ENCODE measurements at places on chromosomes 7 and 10. TPM values are rescaled to one million over a fixed set of nuclear protein-coding genes. Genes with fewer than 3 reads are reported as not detected.

MSMB gene
- not detected for polyA plus RNA-seq

- H3K36me3 ChIP-seq, result no peaks in the 10 kb centered on the region
- DNase-seq, result peak; percentile 41
- H3K4me1 ChIP-seq, result peaks cover 76% of the 10 kb centered on the region
Observed at GRCh38 chr10:15167411-15168290, 842 bp downstream of the NMT2 start.

GRCh38 chr10:17004801-17005380, 124.7 kb downstream of the CUBN start:
- no peak overlapping the region for H3K4me3 ChIP-seq
- H3K36me3 ChIP-seq, result no peaks in the 10 kb centered on the region
- H3K27ac ChIP-seq, result no peak overlapping the region
- peaks cover 49% of the 10 kb centered on the region for H3K4me1 ChIP-seq
- H3K27me3 ChIP-seq, result no peaks in the 10 kb centered on the region

- no peak for DNase-seq
- H3K36me3 ChIP-seq, result no peaks in the 10 kb centered on the region
- H3K27me3 ChIP-seq, result no peaks in the 10 kb centered on the region
- no peak overlapping the region for H3K4me3 ChIP-seq
Observed at GRCh38 chr10:65231148-65231547, 1694.7 kb upstream of the LRRTM3 start.

GRCh38 chr10:16653224-16653623, 131.5 kb upstream of the C1QL3 start:
- H3K4me3 ChIP-seq, result no peak overlapping the region
- no peak overlapping the region for H3K27ac ChIP-seq
- no peaks in the 10 kb centered on the region for H3K36me3 ChIP-seq
- no peak for DNase-seq

GRCh38 chr10:119112056-119112455, 8.1 kb downstream of the DENND10 start:
- H3K27me3 ChIP-seq, result no peaks in the 10 kb centered on the region
- no peak overlapping the region for H3K27ac ChIP-seq
- H3K4me3 ChIP-seq, result no peak overlapping the region
- H3K36me3 ChIP-seq, result peaks cover 21% of the 10 kb centered on the region

- peak within 1 kb of the TSS; percentile 42 for H3K4me3 ChIP-seq
- H3K36me3 ChIP-seq, result no peaks in the 10 kb centered on the region
- no peak within 1 kb of the TSS for H3K27ac ChIP-seq
- H3K27me3 ChIP-seq, result no peaks in the 10 kb centered on the region
- H3K4me1 ChIP-seq, result peaks cover 11% of the 10 kb centered on the region
Observed at GRCh38 chr10:70132098-70133029, at the start of gene AIFM2. TSS of gene AIFM2 (minus strand) at chr10:70132825. CDS start at chr10:70124084, 8,741 bp downstream.

MLXIPL gene
- polyA plus RNA-seq, result not detected

GRCh38 chr7:73683788-73684693, 644 bp downstream of the BUD23 start:
- peaks cover 18% of the 10 kb centered on the region for H3K36me3 ChIP-seq
- H3K4me3 ChIP-seq, result peak overlapping the region; percentile 98
- no peak for DNase-seq
- no peaks in the 10 kb centered on the region for H3K27me3 ChIP-seq
- peak overlapping the region; percentile 78 for H3K27ac ChIP-seq

DNA sequence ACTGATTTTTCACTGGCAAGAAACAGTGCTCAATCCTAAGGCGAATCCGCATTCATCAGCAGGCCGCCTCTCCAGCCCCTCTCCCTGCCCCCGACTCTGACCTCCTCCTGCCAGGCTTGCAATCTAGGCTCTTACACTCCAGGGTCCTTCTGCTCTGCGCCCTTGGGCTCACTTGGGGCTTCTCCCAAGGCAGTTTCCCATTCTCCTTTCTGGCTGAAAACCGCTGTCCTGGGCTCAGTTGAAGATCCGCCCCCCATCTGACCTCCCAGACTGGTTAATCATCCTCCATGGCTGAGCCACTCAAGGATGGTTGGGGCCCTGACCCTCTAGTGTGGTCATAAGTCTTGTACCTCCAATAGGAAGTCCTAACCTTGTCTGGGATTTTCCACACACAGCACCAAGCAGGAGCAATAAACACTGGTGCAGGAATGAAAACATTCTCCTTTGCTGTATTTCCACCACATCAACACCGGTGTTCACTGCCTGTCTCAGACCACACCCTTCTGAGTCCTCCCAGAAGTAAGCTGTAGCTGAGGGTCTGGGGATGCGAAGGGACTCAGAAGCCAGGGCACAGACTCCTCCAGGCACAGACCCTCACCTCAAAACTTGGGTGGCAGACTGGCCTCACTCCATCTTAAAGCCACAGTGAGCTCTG, 42.4 kb downstream of the TNS3 start:
- H3K27ac ChIP-seq, result no peak overlapping the region
- no peak for DNase-seq
- no peaks in the 10 kb centered on the region for H3K27me3 ChIP-seq
- no peak overlapping the region for H3K4me3 ChIP-seq
- H3K4me1 ChIP-seq, result no peaks in the 10 kb centered on the region
- no peaks in the 10 kb centered on the region for H3K36me3 ChIP-seq

GRCh38 chr10:77560471-77560870, 77.1 kb downstream of the KCNMA1 start:
- H3K27me3 ChIP-seq, result no peaks in the 10 kb centered on the region
- DNase-seq, result no peak
- no peaks in the 10 kb centered on the region for H3K4me1 ChIP-seq
- no peaks in the 10 kb centered on the region for H3K36me3 ChIP-seq
- no peak overlapping the region for H3K27ac ChIP-seq
- no peak overlapping the region for H3K4me3 ChIP-seq

GRCh38 chr7:43658718-43659548, 70.4 kb downstream of the COA1 start:
- no peaks in the 10 kb centered on the region for H3K27me3 ChIP-seq
- H3K36me3 ChIP-seq, result no peaks in the 10 kb centered on the region
- H3K4me3 ChIP-seq, result no peak overlapping the region
- peak overlapping the region; percentile 21 for H3K27ac ChIP-seq

DNA sequence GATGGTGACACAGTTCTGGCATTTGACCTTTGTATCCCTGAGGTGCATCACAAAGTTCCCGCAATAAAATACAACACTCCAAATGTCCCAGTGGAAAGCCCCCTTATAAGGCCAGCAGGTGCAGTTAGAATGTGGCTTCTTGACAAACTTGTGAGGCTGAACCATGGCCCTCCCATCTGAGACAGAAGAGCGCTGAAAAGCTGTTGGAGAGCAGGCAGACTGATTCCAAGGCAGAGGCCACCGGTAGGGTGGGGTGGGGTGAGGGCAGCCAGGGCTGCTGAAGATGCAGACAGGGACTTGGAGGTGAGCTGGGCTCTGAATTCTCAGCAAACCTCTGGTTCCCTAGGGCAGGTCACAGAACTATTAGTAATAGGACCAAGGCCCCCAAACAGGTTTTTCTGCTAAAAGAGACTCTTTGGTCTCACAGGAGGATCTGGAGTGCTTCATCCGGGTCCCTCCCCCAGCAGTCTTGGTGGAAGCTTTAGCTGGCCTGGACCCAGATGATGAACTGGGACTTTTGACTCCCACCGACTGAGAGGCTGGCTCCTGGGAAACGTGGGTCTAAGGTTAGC, 15.6 kb upstream of the CHST3 start:
- H3K36me3 ChIP-seq, result no peaks in the 10 kb centered on the region
- H3K4me1 ChIP-seq, result no peaks in the 10 kb centered on the region
- no peak overlapping the region for H3K27ac ChIP-seq
- no peaks in the 10 kb centered on the region for H3K27me3 ChIP-seq
- no peak for DNase-seq

DNA sequence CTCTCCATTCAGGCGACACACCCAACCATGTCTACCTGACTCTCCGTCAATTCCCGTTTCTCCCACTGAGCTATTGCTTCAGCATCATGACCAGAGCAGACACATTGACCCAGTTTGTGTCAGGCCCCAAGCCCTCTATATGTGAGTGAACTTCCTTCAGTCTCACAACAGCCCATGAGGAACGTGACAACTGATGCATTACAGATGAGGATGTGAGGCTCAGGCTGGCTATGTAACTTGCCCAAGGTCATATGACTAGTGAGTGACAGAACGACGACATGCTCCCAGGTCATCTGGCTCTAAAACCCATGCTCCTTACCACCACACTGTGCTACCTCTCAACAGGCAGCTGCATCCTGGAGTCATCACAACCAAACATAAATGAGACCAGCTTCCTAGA, 3.7 kb downstream of the TMEM140 start:
- no peak overlapping the region for H3K27ac ChIP-seq
- no peak for DNase-seq
- H3K4me3 ChIP-seq, result no peak overlapping the region
- H3K4me1 ChIP-seq, result peaks cover 46% of the 10 kb centered on the region
- H3K36me3 ChIP-seq, result no peaks in the 10 kb centered on the region

FAM185A gene
- polyA plus RNA-seq, result 4.6 TPM

DNA sequence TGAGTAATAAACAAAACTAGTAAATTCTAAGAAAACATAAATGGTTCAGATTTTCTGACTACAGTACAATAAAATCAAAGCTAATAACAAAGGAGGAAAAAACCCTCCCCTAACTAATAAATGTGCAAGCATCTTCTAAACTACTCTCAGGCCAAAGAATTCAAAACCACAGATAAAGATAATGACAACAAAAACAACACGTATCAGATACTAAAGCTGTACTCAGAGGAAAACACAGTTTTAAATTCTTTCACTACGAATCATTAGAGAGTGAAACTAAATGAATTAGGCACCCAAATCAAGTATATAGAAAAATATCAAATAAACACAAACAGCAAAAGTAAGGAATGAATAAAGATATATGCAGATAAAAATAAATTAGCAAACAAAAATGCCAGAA, 200.9 kb downstream of the TEX36 start:
- H3K36me3 ChIP-seq, result no peaks in the 10 kb centered on the region
- H3K4me3 ChIP-seq, result no peak overlapping the region
- no peaks in the 10 kb centered on the region for H3K27me3 ChIP-seq
- DNase-seq, result no peak
- H3K27ac ChIP-seq, result no peak overlapping the region
- H3K4me1 ChIP-seq, result no peaks in the 10 kb centered on the region

PPP1R17 gene
- polyA plus RNA-seq, result not detected

- H3K4me3 ChIP-seq, result no peak overlapping the region
- no peaks in the 10 kb centered on the region for H3K36me3 ChIP-seq
- H3K27ac ChIP-seq, result no peak overlapping the region
- H3K4me1 ChIP-seq, result no peaks in the 10 kb centered on the region
- no peak for DNase-seq
Observed at GRCh38 chr10:75950997-75951589, 519.7 kb downstream of the LRMDA start.

DNA sequence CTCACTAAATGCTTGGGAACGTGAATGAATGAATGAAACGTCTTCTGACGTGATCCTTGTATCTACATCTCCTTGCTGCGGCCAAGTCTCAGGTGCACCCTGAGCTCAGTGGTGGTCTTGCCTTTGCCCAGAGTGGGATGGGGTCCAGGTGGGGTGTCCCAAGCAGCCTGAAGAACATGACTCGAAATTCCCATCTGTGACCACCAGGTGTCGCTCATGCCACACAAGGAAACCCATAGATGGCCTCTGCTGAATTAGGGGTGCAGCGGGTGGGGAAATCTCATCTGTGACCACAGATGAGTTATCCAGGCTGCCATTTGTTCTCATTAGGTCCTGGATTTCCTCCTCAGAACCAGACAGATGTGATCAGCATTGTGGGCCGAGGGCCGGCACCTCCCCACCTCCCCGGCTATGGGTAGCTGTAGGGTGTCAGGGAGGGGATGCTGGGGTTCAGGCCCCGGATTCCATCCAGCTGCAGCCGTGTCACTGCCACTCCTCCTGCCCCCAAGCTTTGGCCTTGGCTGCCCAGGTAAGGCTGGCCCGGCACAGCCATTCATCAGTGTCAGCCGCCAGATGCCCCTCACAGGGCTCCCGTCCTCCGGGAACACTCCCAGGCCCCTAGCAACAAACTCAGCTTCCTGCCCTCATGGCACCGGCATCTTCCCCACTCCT, 21.0 kb upstream of the GNA12 start:
- peaks cover 44% of the 10 kb centered on the region for H3K4me1 ChIP-seq
- H3K27me3 ChIP-seq, result no peaks in the 10 kb centered on the region
- no peaks in the 10 kb centered on the region for H3K36me3 ChIP-seq
- peak; percentile 71 for DNase-seq

DNA sequence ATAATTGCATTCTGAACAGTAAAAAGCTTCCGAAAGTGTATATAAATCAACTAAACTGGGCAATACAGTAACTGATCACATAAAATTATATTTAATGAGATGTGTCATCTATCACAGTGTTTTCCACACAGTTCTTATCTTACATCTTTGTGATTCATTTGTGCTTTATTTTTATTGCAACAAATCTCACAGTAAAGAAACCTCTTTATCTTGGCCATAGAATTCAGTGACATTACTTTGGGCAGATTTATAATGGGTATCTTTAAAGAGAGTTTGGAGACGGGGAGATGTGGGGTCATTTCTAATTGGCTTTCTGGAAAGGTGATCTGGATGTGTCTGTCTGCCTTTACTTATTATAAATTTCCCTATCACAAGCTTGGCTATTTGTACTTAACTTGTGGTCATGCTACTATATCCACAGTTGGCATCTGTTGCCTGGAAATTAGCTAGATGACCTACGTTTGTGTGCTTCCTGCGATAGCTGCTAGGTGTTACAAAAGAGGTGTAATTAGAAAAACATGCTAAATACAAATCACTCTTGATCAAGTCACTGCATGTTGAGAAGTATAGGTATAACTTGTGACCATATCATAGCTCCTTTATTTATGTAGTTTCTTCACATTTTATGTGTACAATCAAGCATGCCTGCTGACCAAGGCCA, 123.8 kb downstream of the ARID5B start:
- no peak overlapping the region for H3K4me3 ChIP-seq
- H3K4me1 ChIP-seq, result peaks cover 70% of the 10 kb centered on the region
- H3K36me3 ChIP-seq, result no peaks in the 10 kb centered on the region
- H3K27me3 ChIP-seq, result no peaks in the 10 kb centered on the region
- no peak overlapping the region for H3K27ac ChIP-seq

DNA sequence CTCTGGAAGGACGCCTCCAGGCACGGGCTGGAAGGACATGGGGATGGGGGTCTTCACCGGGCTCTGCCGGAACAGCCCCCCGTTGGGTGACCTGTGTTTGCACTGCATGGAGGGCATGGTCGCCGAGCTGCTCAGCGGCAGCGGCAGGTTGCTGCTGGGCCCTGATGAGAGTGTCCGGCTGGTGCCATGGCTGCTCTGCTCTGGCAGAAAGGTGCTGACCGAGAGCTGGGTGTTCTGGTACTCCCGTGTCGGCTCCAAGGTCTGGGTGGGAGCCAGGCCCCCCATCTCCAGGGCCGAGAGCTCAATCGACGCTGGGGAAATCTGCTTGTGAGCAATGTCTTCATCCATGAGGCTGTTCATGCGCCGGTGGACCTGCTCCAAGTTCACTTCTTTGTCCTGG, 764.3 kb downstream of the GRID1 start:
- H3K36me3 ChIP-seq, result no peaks in the 10 kb centered on the region
- no peak overlapping the region for H3K27ac ChIP-seq
- H3K27me3 ChIP-seq, result no peaks in the 10 kb centered on the region
- no peak overlapping the region for H3K4me3 ChIP-seq

VAX1 gene
- not detected for polyA plus RNA-seq

DNA sequence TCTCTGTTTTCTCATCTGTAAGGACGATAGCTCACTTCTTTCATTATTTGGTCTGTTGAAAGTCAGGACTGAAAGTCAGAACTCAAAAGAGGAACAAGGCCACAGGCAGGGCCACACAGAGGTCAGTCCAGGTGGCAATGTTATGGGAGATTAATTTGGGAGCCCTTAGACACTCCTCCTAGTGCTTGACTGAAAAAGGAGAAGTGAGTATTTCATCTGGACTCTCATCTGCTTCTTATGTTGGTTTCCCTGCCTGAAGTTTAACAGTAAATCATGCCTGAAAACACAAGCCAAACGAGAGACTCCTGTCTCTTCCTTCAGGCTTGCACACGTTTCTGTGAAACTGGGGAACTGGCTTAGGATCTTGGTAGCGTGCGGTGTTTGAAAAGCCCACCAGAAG, 248.5 kb downstream of the BUB3 start:
- no peak overlapping the region for H3K4me3 ChIP-seq
- DNase-seq, result no peak
- H3K36me3 ChIP-seq, result no peaks in the 10 kb centered on the region
- no peaks in the 10 kb centered on the region for H3K27me3 ChIP-seq
